Stimulated activated effector memory CD8-positive, alpha-beta T cell treated with anti-CD3 and anti-CD28 coated beads, Interleukin-12 subunit alpha, Interleukin-12 subunit beta, amount 100 ng/mL, for 72 hours (primary cell): ENCODE measurements at places on chromosomes 11 and 22.

DNA sequence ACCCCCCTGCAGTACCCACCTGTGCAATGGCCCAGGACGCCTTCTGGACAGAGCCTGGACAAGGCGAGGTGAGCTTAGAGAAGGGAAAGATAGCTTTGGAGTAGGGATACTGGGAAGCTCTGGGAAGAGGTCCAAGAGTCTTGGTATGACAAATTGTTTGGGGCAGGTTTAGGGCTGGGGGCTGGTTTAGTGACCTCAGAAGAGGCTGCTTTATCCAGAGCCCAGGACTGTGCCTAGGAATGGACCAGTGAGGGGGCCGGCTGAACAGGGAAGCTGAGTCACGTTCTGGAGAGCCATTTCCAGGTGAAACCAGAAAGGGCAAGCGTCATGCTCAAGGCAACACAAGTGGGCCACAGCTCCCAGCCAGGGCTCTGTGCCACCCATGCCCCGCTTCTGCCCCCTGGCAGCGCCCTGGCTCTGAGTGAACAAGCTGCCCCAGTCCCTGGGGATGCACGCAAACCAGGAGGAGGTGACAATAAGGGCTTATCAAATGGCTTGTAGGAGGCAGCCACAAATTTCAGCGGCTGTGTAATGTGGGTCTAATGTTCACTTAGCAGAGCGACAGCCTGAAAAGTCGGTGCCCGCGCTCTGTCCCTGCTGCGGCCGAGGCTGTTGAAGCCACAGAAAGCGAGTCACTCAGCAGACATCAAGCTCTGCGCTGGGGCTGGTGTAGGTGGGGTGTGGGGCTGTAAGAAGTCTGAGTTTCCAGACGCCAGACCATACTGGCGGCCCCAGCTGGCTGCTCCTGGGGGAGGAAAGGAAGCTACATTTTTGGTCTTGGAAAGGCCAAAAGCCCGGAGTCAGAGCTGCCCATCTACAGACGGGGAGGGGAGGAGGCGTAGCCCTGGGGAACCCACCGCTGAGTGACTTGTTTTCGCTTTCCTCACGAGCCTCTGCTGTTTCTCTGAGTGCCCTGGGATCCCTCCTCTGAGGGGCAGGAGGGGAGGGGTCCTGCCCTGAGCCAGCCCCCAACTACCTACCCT lies 18.3 kb upstream of the SYT7 start:
- DNase-seq, result no peak

- no peak for DNase-seq
Measured at GRCh38 chr11:95711162-95711944, 78.2 kb downstream of the FAM76B start.

GRCh38 chr22:20063271-20064139 lies 16.5 kb upstream of the DGCR8 start:
- no peak for DNase-seq

GRCh38 chr11:110527146-110527545 lies 97.4 kb downstream of the FDX1 start:
- no peak for DNase-seq

DNA sequence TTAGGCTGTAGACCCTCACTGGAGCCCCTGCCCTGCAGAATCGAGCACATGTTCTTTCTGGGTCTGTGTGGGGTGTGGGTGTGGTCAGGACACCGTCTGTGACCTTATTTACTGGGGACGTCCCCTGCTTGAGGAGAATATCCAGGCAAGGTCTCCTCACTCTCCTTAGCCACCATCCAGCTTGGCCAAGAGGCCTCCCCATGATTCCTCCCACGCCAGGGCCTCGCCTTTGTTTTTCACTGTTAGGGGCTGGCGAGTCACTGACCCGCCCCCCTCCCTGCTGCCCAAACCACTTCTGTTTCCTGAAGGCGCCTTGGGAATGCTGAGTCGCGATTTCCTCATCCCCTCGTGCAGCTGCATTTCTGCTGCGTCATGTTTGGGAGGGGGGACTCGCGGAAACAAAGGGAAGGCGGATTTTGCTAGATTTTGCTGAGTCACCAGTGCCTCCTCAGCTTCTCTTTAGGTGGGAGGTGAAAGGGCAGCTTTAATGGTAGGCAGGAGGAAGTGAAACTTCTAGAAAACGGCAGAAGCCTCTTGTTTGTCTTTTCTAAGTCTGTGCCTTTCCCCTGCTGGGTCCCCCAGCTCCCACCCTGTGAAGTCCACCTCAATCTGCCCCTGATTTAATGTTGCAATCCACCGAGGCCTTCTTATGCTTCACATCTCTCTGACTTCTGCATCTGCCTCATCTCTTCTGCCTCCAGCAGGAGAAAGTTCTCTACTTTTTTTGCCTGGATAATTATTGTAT lies 4.0 kb upstream of the HMOX1 start:
- no peak for DNase-seq

DNA sequence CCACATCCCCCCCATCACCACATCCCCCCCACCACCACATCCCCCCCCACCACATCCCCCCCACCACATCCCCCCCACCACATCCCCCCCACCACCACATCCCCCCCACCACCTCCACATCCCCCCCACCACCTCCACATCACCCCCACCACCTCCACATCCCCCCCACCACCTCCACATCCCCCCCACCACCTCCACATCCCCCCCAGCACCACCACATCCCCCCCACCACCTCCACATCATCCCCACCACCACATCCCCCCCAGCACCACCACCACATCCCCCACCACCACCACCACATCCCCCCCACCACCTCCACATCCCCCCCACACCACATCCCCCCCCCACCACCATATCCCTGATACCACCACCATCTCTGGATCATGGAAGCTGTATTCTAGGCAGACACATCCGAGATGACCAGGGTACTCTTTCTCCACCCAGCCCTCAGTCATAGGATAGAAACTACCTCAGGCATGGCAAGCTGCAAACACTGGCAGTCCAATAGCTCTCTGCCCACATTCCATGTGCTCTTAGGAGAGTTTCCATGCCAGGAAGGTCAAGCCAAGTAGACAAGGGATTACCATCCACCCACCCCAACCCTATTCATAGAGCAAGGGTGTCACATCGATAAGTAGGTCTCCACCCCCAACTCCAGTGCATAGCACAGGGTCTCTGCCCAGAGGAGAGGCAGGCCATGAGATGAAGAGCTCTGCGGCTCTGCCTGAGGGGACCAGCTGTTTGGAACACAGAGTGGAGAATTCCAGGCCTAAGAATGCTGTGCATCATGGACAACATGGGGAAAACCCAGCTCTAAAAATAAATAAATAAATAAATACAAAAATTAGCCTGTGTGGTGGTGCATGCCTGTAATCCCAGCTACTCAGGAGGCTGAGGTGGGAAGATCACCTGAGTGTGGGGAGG lies 33.0 kb upstream of the TEAD1 start:
- no peak for DNase-seq

- DNase-seq, result no peak
Measured at GRCh38 chr11:3086671-3087150, 29.5 kb upstream of the CARS1 start.

GRCh38 chr11:76512851-76513653 lies 68.2 kb downstream of the EMSY start:
- DNase-seq, result no peak

DNA sequence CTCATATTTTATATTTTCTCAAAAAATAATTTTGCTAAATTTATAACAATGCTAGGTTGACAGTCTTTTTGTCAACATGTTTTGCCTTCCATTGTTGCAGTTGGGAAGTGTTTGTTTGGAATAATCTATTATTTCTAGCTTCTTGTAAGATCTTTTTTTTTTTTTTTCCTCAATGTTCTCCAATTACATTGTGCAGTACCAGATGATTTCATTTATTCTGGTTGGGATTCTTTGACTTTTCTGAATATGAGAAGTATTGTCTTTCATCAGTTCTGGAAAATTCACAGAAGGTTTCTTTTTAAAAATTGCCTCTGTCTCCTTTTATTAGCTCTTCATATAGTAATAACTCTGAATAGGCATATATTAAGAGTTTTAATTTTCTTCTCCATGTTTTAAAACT lies 245.4 kb downstream of the DYNC2H1 start:
- DNase-seq, result no peak

GRCh38 chr11:15093432-15093831 lies 20.0 kb downstream of the CALCB start:
- no peak for DNase-seq

- DNase-seq, result no peak
Measured at GRCh38 chr11:118448294-118448693, 12.0 kb downstream of the KMT2A start.

- DNase-seq, result no peak
Measured at GRCh38 chr22:36194971-36195370, 6.6 kb downstream of the APOL4 start.

GRCh38 chr22:17786435-17787161 lies 12.3 kb upstream of the BID start:
- no peak for DNase-seq

- no peak for DNase-seq
Measured at GRCh38 chr22:20243537-20244249, 24.4 kb downstream of the RTN4R start.
